Fibroblast of mammary gland (primary cell): ENCODE measurements at places on chromosomes 4 and X.

GRCh38 chr4:177826973-177827372 lies 384.7 kb upstream of the AGA start:
- DNase-seq: no peak

- DNase-seq: no peak
Observed at GRCh38 chr4:39154009-39154408, 28.3 kb upstream of the WDR19 start.

- DNase-seq: peak; percentile 97
Observed at GRCh38 chr4:39638354-39639239, at the start of gene SMIM14. Gene SMIM14, minus strand, starts transcription at chr4:39638865. Its CDS starts 33,720 bp downstream, at chr4:39605145.

DNA sequence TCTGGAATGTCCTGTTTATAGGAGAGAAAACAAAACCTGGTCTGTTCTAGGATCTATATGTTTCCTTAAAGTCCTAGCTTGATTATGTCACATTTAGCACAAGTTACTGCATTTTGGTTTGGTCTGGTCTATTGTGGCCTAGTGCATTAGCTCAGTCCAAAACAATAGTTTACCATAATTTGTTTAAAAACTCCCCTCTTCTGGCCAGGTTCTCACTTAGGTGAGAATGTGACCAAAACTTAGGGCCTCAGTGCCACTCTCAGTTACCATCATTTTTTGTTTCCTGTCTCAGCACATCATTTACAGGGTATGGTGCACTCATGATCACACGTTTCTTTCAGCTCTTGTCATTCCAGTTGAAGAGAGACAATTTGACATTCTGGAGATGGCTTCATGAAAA lies 378.5 kb downstream of the KLHL4 start:
- no peak for DNase-seq

- DNase-seq: no peak
Observed at GRCh38 chr4:138992676-138993075, 22.9 kb upstream of the NOCT start.

GRCh38 chr4:12319765-12320164 lies 891.1 kb upstream of the HS3ST1 start:
- peak; percentile 10 for DNase-seq

DNA sequence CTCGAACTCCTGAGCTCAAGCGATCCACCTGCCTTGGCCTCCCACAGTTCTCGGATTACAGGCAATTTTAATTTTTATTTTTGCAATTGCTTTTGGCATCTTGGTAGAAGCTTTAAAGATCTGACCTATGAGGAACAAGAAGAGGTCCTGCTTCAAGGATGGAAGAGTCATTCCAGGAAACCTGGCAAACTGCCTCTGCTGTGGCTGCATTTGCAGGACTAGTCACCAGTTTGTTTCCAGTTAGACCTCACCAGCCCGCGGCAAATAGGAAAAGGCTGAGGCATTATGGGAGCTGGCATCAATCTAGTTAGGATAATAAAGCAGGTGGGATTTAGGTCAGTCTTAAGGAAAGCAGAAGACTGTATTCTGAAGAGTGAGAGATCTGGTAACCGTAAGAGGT lies 51.9 kb upstream of the LAS1L start:
- peak; percentile 61 for DNase-seq

DNA sequence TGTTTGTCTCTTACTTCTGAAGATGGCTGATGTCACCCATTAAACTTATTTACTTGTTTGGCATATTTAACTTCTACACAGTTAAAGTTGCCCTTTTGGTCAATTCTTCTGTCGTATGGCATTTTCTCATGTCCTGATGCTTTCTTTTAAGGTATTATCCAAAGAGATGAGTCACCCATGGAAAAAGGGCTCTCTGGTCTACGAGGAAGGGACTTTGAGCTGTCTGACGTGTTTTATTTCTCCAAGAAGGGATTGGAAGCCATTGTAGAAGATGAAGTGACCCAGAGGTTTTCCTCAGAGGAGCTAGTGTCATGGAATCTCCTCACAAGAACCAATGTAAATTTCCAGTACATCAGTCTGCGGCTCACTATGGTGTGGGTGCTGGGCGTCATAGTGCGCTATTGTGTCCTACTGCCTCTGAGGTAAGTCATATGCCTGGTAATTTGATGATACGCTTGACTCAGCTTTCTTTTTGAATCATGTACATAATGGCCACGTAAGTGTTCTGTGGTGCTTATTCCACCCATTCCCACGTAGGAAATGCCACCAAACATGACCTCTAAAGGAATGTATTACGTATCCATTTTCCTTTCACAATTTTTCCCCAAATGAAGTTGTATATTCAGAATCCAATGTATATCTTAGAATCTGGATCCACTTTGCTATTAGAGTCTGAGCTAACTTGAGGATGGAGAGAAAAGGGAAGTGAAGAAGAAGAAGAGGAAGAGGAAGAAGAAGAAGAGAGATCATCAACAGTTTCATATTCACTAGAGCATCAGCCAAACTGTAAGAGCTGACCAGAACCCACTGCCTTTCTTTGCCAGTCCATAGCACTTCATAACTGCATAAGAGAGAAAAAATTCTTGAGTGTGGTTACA lies 45.7 kb downstream of the GPAT3 start:
- DNase-seq: no peak

- DNase-seq: no peak
Observed at GRCh38 chr4:16908377-16909021, 10.1 kb upstream of the LDB2 start.

- no peak for DNase-seq
Observed at GRCh38 chr4:10856271-10856782, 171.8 kb upstream of the CLNK start.

DNA sequence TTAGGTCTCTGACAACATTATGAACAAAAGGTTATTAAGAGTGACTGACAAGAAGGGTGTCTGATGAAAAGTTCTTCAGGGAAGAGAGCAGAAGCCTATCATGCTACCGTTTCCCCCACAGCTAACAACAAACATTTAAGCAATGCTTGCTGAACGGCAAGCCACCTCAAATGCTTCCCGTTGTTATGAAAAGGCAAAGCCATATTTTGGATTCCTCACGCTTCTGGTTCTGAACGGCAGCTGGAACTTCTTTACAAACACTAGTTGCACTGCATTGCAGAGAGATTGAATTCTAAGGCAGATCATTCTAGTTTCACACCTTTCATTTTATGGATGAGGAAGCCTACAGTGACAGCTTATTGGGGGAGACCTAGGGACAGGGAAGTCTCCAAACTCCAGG lies 48.6 kb upstream of the NAP1L5 start:
- DNase-seq: no peak

- no peak for DNase-seq
Observed at GRCh38 chrX:43106009-43106408, 328.0 kb upstream of the PPP1R2C start.

GRCh38 chrX:49163555-49164419 lies 1.2 kb downstream of the MAGIX start:
- peak; percentile 76 for DNase-seq

DNA sequence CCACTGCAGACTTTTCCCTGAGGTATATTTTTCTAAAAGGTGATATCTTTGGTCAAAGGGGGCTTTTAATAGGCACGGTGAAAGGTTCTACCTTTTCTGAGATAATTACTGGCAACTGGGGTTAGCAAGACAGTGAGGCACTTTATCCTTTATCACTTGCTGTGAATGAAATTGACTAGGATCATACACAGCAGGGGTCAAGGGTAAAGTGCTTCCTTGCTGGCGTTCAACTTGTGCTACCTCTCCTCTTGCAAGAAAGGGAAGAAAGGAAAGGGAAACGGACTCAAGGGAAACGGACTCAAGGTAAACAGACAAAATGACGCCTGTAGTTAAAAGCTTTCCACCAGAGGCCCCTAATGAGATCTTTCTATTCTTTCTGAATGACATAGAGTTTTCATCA lies 78.6 kb upstream of the RAPGEF2 start:
- no peak for DNase-seq

DNA sequence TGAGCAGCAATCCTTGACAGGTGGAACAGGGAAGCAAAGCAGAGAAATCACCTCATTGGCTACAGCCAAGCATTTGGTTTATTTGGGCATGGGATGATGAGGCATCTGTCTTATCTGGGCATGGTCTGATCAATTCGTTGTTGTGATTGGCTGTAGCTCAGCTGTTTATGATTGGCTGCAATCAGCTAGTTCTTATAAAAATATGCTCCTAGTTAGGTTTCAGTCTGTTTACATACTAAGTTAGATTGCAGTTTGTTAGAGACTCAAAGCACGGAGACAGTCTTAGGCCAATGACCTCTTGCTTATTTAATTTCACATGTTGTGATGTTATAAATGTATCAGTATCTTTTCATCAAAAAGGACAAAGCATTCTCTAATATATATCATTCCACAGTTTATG lies 312.0 kb downstream of the PDGFC start:
- no peak for DNase-seq

- no peak for DNase-seq
Observed at GRCh38 chrX:48890296-48890925, 7.2 kb downstream of the TIMM17B start.

- peak; percentile 68 for DNase-seq
Observed at GRCh38 chr4:142112451-142112850, 476.1 kb downstream of the IL15 start.
